ENCODE measurements at places on chromosomes 1 and 21.

- no peak for DNase-seq
Measured at GRCh38 chr1:86016076-86016759, 140.4 kb downstream of the COL24A1 start.

- DNase-seq = no peak
Measured at GRCh38 chr1:186987769-186988168, 159.0 kb downstream of the PLA2G4A start.

- DNase-seq = no peak
Measured at GRCh38 chr1:217012659-217013058, 289.4 kb upstream of the ESRRG start.

DNA sequence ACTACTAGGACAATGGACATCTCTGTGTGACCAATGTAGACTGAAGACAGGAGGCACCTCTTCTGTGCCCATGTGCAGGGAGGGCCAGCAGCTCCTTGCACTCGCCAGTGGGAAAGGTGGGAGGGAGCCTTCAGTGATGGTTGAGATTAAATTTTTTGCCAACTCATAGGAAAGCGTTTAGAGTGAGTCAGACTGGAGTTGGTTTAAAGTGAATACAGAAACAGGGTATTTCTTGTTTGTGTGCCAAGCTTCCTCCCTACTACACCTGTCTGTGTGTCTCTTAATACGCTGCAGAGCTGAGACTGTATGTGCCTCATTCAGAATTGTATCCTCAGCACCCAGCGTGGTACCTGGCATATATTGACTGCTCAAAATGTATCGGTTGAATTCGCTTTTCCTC lies 13.5 kb upstream of the COL16A1 start:
- no peak for DNase-seq

DNA sequence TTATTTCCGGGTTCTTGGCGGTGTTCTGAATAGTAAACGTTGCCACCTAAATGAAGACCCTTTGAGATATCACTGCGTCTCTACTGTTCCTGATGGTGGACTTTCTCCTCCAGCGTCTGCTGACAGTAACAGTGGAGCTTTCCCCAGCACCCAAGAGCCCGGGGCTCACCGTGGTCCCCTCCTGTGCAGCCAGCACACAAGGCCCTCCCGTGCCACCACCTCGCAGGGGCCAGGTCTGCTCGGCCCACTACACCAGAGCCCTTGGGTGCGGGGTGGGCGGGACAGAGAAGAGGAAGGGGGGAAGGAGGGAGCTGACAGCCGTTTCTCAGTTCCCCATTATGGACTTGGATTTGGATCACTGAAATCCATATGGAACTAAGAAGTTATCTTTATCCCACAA lies 61.2 kb upstream of the TRAPPC10 start:
- DNase-seq = no peak

GRCh38 chr21:31194510-31195293 lies 149.4 kb downstream of the TIAM1 start:
- DNase-seq = no peak

- DNase-seq = no peak
Measured at GRCh38 chr21:15564907-15565306, 164.9 kb upstream of the USP25 start.
